Calu3 (cell line): ENCODE measurements at places on chromosomes 3 and 15.

GRCh38 chr3:166420071-166420470 is 582.8 kb upstream of the BCHE start:
- no peaks in the 10 kb centered on the region for H3K4me1 ChIP-seq
- H3K36me3 ChIP-seq: no peaks in the 10 kb centered on the region
- H3K27me3 ChIP-seq: no peaks in the 10 kb centered on the region
- H3K4me3 ChIP-seq: no peak overlapping the region
- no peak overlapping the region for H3K27ac ChIP-seq

GRCh38 chr3:196135693-196136639 is 54.1 kb upstream of the TFRC start:
- H3K27ac ChIP-seq: no peak overlapping the region
- no peaks in the 10 kb centered on the region for H3K4me1 ChIP-seq
- DNase-seq: no peak
- H3K36me3 ChIP-seq: no peaks in the 10 kb centered on the region
- no peaks in the 10 kb centered on the region for H3K27me3 ChIP-seq

DNA sequence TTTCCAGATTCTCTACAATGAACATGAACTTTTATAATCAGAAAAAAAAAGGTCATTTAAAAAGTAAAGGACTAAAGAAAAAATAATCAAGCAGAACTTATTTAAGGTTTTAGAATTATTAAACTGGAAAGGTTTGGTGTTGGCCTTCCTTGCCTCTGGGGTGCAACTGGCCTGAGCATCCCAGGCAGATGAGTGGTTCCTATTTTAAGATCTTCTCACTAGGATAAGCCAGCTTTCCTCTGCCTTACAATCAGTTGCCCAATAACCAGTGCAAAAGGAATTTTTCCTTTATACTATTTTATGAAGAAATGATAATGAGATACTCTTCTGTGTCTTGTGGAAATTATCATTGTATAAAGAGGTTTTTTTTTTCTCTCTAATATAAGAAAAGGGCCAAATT is 56.6 kb downstream of the SEC22A start:
- no peaks in the 10 kb centered on the region for H3K27me3 ChIP-seq
- H3K4me3 ChIP-seq: no peak overlapping the region
- no peak for DNase-seq

DNA sequence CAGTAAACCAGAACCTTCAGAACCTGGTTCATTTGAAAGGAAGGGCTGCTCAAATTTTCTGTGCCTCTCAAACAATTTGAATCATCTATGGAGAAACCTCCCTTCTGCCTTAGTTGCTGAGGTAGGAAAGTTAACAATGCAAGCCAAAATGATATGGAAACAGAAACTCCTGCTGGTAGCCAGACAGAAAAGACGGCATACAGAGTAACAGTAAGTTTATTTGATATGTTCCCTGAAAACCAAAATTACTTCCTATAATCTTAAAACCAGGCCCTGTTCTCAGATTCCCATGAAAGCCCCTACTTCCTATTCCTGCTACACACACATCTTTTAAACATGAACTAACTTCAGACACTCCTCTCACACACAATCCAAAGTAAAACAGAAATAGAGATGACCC is 86.2 kb downstream of the TBC1D5 start:
- H3K4me3 ChIP-seq: no peak overlapping the region
- no peaks in the 10 kb centered on the region for H3K4me1 ChIP-seq
- no peak for DNase-seq
- H3K36me3 ChIP-seq: no peaks in the 10 kb centered on the region

GRCh38 chr15:80384432-80384831 is 19.8 kb upstream of the ARNT2 start:
- no peaks in the 10 kb centered on the region for H3K4me1 ChIP-seq
- no peak for DNase-seq
- H3K4me3 ChIP-seq: no peak overlapping the region
- no peaks in the 10 kb centered on the region for H3K36me3 ChIP-seq
- H3K27ac ChIP-seq: no peak overlapping the region
- H3K27me3 ChIP-seq: peaks cover 58% of the 10 kb centered on the region

GRCh38 chr15:49370782-49371181 is 52.3 kb upstream of the FGF7 start:
- H3K4me3 ChIP-seq: no peak overlapping the region
- H3K27ac ChIP-seq: no peak overlapping the region
- H3K4me1 ChIP-seq: no peaks in the 10 kb centered on the region
- H3K27me3 ChIP-seq: no peaks in the 10 kb centered on the region
- DNase-seq: no peak
- H3K36me3 ChIP-seq: no peaks in the 10 kb centered on the region

DNA sequence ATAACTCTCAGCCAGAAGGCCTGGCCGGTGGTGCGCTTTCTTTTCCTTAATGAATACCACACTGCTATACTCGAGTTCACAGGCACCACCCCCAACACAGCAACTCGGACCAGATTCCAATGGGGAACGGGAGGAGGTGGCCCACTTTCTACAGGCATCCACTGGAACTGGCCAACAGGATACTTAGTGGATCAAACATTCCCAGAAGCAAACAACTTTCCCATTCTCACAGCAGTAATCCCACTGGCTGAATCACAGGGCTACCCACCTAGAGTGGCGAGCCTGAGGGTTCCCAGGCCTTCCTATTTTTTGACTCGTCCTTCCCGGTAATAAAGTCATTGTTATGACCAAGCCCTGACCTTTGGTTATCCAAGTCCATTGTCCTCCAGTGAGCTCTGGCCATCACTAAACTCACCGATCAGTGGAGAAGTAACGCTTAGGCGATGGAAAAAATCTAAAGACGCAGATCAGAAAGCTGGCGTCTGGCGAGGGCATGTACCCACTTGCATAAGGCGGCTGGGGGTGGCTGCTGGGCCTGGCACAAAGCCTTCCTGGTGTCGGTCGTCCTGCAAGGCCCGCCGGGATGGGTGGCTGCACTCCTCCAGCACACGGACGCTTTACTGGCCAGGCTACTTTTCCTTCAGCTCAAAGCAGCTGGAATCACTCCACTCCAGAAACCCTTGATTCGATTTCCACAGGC is 1.2 kb downstream of the EOGT start:
- no peak overlapping the region for H3K27ac ChIP-seq
- DNase-seq: no peak
- H3K27me3 ChIP-seq: no peaks in the 10 kb centered on the region
- peaks cover 28% of the 10 kb centered on the region for H3K36me3 ChIP-seq
- H3K4me3 ChIP-seq: peak overlapping the region; percentile 80

GRCh38 chr3:25658836-25659235 is 5.9 kb downstream of the TOP2B start:
- H3K27ac ChIP-seq: no peak overlapping the region
- no peaks in the 10 kb centered on the region for H3K27me3 ChIP-seq
- H3K36me3 ChIP-seq: peaks cover 13% of the 10 kb centered on the region

DNA sequence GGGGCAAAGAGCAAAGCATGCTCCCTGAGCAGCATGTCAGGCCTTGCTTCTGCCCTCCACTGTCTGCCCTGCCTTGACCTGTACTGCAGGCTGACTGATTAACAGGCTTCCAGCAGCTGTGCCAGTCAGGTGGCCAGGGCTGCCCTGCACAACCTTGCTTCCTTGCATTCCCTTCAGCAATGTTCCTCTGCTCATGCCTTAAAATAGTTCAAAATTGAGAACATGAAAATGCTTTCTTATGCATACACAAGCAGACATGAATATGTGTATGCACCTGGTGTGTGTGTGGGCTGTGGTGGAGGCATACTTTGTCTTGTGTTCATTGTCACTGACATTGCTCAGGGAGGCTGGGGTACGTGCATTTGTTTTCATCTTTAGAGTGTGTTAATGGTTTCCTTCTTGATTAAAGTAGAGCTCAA is 1.2 kb upstream of the SLC22A13 start:
- H3K4me3 ChIP-seq: no peak overlapping the region
- DNase-seq: no peak
- no peak overlapping the region for H3K27ac ChIP-seq
- H3K4me1 ChIP-seq: no peaks in the 10 kb centered on the region
- H3K36me3 ChIP-seq: peaks cover 7% of the 10 kb centered on the region
- no peaks in the 10 kb centered on the region for H3K27me3 ChIP-seq

DNA sequence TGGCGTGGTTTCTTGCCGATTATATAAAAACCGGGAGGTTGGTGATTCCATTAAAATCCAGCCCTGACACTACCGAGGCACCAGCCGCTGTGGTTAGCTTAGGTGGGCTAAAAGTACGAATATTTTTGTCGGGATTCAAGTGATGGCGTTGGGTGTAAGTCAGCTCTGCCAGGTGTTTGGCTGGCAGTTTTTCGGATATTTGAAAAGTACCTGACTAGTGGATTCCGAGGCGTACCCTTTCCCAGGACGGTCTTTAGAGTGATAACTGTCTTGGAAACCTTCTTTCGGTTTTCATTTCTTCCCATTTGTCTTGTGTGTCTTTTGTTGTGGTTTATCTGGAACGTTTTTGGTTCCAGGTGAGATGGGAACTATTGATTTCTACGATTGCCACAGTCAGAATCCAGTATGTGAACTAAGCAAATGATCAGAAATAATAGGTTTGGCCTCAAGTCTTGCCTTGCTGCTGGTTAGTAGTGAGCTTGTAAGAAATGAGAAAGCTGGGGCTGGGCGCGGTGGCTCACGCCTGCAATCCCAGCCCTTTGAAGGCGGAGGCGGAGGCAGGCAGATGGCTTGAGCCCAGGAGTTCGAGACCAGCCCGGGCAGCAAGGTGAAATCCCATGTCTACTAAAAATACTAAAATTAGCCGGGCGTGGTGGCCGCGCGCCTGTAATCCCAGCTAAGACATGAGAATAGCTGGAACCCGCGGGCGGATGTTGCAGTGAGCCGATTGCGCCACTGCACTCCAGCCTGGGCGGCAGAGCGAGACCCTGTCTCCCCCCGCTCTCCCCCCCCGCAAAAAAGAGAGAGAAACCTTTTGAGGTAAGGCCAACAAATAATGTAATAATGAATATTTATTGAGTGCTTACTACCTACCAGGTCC is 1.4 kb downstream of the FYTTD1 start:
- H3K4me1 ChIP-seq: peaks cover 13% of the 10 kb centered on the region
- H3K27ac ChIP-seq: peak overlapping the region; percentile 70
- no peaks in the 10 kb centered on the region for H3K27me3 ChIP-seq
- H3K36me3 ChIP-seq: peaks cover 30% of the 10 kb centered on the region
- H3K4me3 ChIP-seq: peak overlapping the region; percentile 87
- DNase-seq: peak; percentile 27

DNA sequence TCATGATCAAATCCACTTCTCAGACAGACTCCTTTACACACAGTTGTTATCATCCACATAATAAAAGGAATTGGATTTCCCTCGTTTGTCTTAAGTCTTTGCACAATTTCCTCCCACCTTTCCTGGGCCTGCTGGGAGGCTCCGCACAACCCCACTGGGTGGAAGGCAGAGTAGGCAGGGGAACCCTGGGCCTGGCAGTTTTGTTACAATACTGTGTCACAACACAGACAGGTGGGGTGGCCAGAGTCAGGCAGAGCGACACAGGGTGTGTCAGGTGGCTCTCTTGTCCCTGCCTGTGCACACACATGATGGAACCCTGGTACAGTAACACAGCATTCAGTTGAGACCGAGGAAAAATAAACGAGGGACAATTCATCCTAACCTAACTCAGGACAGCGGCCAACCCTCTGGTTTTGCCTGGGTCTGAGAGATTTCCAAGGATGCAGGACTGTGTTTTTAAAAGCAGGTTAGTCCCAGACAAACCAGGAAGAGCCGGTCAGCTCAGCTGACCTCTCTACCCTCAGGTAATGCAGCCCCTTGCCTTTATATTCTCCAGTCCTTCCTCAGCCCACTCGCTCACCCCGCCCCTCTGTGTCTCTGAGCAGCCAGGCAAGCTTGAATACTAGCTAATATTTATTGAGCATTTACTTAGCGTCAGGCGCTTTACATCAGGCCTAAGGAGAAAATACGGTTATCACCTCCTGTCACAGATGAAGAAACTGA is 8.8 kb upstream of the FAM174B start:
- no peak overlapping the region for H3K27ac ChIP-seq
- H3K4me3 ChIP-seq: no peak overlapping the region
- peaks cover 24% of the 10 kb centered on the region for H3K4me1 ChIP-seq
- DNase-seq: no peak

- DNase-seq: no peak
- peaks cover 57% of the 10 kb centered on the region for H3K4me1 ChIP-seq
- H3K27me3 ChIP-seq: no peaks in the 10 kb centered on the region
- peaks cover 4% of the 10 kb centered on the region for H3K36me3 ChIP-seq
- no peak overlapping the region for H3K4me3 ChIP-seq
These were observed 56.2 kb upstream of the HES1 start for GRCh38 chr3:194079702-194080172.

DNA sequence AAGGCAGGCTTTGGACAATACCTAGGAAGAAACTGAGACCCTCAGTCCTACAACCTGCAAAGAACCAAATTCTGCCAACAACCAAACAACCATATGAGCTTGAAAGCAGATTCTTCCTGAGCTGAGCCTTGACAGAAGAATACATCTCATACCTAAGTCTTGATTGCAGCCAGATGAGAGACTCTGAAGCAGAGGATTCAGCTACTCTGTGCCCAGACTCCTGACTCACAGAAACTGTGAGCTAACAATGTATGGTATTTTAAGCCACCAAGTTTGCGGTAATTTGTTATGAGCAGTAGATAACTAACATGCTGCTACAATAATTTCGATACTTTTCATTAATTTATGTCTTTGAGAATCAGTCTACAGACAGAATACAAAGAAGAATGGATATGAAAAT is 325.1 kb upstream of the CBLB start:
- H3K27me3 ChIP-seq: no peaks in the 10 kb centered on the region
- no peak overlapping the region for H3K27ac ChIP-seq
- DNase-seq: no peak

GRCh38 chr3:42077785-42078184 is 13.4 kb upstream of the TRAK1 start:
- no peak overlapping the region for H3K4me3 ChIP-seq
- DNase-seq: no peak
- H3K27me3 ChIP-seq: no peaks in the 10 kb centered on the region
- H3K27ac ChIP-seq: peak overlapping the region; percentile 82

GRCh38 chr3:53376679-53377078 is 29.3 kb upstream of the DCP1A start:
- H3K27ac ChIP-seq: no peak overlapping the region
- no peak for DNase-seq
- no peaks in the 10 kb centered on the region for H3K4me1 ChIP-seq
- no peaks in the 10 kb centered on the region for H3K27me3 ChIP-seq

DNA sequence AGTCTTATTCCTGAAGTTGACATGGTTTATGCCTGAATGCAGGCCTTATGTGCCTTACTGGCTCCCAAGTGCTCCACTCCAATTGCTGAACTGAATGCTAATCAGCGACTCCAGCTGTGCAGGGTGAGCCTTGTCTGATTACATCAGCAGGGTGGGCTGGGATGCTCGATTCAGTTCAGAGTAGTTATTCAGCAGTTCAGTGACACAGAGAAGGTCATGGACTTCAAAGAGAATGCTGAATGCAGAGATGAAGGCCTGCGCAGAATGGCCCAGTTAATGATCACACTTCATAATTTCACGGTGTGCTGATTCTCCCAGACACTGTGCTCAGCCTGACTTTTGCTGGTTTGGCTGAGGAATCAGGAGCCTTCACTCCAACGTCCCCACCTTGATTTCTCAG is 63.6 kb downstream of the CLDN1 start:
- no peaks in the 10 kb centered on the region for H3K36me3 ChIP-seq
- H3K27ac ChIP-seq: no peak overlapping the region
- H3K4me1 ChIP-seq: no peaks in the 10 kb centered on the region
- H3K27me3 ChIP-seq: no peaks in the 10 kb centered on the region
- DNase-seq: no peak
- H3K4me3 ChIP-seq: no peak overlapping the region

GRCh38 chr3:169813757-169814517 is 1.2 kb upstream of the LRRC34 start:
- peaks cover 8% of the 10 kb centered on the region for H3K36me3 ChIP-seq
- no peak for DNase-seq
- no peak overlapping the region for H3K4me3 ChIP-seq
- H3K27me3 ChIP-seq: peaks cover 42% of the 10 kb centered on the region

GRCh38 chr3:23952646-23953045 is 7.6 kb downstream of the NR1D2 start:
- H3K27ac ChIP-seq: no peak overlapping the region
- DNase-seq: no peak
- peaks cover 20% of the 10 kb centered on the region for H3K36me3 ChIP-seq
- no peaks in the 10 kb centered on the region for H3K27me3 ChIP-seq
- no peak overlapping the region for H3K4me3 ChIP-seq
- H3K4me1 ChIP-seq: peaks cover 30% of the 10 kb centered on the region
